ENCODE measurements at places on chromosomes 3 and 15.

DNA sequence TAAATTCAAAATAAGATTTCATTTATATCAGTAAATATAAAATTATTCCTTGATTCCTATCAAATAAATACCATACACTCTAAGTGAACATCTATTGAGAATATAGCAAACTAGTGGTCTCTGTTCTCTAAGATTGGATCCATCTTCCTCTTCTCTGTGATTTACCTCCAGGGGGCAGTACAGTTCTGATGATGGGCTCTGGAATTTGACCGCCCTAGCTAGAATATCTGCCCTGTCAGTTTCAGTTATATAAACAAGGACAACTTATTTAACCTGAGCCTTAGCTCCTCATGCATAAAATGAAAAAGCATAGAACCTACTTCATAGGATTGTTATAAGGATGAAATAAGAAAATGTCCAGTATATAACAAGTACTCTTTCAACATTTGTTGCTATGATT is 171.1 kb upstream of the CCDC54 start:
- no peak for DNase-seq

DNA sequence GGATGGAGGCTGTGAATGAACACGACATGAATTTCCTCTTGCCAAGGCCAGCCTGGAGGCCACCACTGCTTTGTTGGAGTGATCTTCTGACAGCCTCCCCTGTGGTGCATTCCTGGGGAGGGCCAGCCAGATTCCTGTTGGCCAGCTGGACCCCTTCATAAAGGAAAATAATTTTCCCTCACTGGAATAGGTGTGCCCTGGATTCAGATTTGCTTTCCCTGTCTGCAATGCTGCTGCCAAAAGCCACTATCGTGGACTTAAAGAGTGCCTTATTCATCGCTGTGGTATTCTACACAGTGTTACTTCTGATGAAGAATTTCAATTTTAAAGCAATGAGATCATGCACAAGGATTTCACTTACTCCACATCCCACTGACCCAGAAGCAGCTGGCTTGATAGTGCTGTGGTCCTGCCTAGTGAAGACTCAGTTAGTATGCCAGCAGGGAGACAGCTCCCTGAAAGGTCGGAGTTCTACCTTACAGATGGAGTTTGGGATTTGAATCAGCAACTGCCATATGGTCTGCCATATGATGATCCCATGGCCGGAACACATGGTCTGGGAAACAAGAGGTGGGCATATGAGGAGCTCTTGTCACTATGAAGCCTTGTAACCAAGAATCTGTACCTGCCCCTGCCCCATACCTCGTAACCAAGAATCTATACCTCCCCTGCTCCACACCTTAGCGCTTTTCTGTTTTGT is 145.2 kb downstream of the KLF13 start:
- DNase-seq = no peak

DNA sequence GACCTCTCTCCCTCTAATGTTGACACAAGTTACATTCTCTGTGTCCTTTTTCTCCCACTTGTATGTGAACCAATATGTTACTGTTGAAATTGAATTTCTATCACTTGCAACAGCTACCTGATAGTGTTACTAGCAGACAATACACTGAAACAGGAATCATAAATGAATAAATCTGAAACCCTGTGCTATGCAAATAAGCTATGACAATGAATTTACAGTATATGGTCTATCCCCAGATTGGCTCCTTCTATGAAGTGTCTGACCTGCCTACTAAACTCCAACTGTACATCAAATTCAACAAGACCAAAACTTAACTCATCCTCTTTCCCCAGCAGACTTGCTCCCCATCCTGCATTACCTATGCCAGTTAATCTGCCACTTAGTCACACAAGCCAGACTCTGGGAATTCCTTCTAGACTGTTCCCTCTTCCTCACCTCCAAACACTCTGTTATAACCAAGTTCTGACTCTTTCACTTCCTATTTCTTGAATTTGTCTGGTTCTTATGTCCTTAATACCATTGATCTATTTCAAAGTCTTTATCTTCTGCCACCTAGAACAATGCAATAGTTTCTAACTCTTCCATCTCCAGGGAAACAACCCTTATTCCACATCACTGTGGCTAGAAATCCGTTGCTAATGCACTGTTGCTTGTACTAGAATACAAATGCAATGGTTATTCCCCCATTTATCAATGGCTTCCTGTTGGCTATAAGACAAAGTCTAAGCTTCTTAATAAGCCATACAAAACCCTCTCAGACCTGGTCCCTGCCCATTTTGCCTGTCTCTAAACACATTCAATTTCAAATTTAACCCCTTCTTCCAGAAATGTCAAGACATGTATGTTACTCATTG is 13.4 kb upstream of the ZNF639 start:
- no peak for DNase-seq

- no peak for DNase-seq
These were observed 178.9 kb downstream of the SV2B start for GRCh38 chr15:91278951-91279350.

- DNase-seq = no peak
These were observed 277.8 kb downstream of the RAP2B start for GRCh38 chr3:153439780-153440179.

- DNase-seq = no peak
These were observed 193.8 kb downstream of the BCHE start for GRCh38 chr3:165643425-165643824.

DNA sequence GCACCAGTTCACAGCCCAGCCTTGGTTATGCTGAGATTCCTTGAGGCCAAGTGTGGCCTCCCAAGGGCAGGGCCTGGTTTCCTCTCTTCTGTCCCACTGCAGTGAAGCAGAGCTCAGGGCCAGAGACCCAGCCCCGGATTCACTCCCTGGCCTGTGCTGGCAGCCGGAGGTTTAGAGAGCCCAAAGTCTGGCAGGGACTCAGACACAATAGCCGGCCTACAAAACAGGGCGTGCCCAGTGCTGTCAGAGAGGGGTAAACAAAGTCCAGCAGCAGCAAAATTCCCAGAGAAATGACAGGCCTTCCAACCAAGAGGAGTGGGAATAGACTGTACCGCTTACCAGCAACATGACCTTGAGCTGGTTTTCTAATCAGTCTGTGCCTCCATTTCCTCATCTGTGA is 14.0 kb downstream of the VIPR1 start:
- no peak for DNase-seq

GRCh38 chr3:160038862-160039562 is 50.4 kb downstream of the IL12A start:
- DNase-seq = peak; percentile 17

DNA sequence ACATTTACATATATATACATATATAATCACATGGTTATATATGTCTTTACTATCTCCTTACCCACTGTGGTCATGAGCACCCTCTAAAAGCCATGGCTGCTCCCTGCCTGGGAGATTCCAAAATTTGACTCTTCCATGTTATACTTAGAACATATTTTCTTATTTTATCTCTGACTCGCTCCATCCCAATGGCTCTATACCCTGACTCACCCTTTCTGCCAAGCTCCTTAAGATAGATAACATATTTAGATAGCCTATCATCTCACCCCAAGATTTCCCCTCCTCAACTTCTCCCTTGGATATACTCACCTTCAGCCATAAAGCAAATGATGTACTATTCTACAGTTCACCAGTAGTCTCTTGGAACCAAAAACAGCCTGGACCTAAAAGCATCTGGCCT is 65.1 kb downstream of the CD200R1L start:
- DNase-seq = no peak

- DNase-seq = no peak
These were observed 190.7 kb upstream of the CGNL1 start for GRCh38 chr15:57185507-57186074.

DNA sequence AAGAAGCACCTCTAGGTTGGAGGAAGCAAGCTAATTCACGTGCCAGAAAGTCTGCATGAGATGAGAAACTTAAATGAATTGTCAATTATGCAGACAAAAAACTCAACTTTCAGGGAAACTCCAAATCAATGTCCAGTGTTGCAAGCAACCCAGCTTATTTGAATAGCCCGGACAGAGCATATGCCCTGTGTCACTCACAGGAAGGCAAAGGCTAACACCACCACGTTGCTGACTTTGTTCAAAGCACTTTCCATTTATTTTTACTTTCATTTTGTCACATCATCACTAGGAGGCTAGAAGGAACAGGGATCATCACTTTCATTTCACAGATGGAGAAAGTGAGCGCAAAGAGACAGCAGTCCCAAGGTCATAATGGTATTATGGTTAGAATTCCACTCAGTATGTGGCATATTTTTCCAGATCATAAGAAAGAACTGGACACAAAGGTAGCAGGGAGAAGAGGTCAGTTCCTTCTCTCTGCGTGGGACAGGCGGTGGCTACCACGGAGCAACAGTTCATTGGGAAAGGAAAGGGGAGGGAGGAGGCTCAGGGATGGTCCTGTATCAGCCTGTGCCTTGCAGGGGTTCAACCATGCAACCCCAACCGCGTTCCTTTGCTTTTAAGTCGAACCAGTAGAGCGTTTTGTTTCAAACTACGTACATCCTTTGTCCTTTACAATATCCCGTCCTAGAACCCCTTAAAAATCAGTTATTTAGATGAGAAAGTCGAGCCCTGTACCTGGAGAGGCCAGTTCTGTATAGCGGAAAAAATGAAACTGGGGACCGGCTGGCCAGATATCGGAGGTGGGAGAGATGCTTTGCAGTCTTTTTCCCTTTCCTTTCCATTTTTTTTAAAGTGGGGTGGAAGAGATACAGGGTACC is 1.1 kb downstream of the HEG1 start:
- no peak for DNase-seq

Measured in occipital lobe (tissue), 3 donors.